ENCODE measurements at places on chromosomes 2 and 18.

DNA sequence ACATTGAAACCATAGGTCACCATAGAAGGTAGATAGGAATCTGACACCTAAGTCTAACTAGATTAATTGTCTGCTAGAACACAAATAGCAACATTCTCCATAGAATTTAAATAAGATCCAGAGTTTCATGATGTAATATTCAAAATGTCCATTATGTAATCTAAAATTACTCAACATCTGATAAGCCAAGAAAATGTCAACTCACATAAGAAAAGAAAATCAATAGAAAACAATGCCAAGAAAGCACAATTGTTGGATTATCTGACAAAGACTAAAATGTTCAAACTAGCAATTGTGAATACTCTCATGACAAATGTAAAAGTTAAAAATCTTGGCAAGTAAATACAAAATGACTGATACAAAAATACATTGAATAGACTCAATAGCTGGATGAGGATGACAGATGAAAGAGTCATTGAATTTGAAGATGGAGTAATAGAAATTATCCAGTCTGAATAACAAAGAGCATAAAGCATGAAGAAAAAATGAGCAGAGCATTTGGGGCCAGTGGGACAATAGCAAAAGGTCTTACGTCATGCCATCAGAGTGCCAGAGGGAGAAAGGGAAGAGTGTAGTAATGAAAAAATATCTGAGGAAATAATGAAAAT, 358.6 kb downstream of the METTL4 start:
- DNase-seq, result no peak

- DNase-seq, result no peak
Measured at GRCh38 chr2:204201507-204201906, 264.9 kb downstream of the ICOS start.

GRCh38 chr2:232486558-232487384, 863 bp downstream of the ECEL1 start:
- DNase-seq, result no peak

- no peak for DNase-seq
Measured at GRCh38 chr2:166375195-166375735, 479 bp downstream of the SCN9A start.
